Activated CD4-positive, alpha-beta T cell treated with anti-CD3 and anti-CD28 coated beads, Interleukin-2, amount 10 ng/mL, durations not matched to agents 7 days and 5 days (primary cell): ENCODE measurements at places on chromosomes 12 and 14.

- no peak overlapping the region for H3K4me3 ChIP-seq
- H3K27ac ChIP-seq = no peak overlapping the region
- peaks cover 69% of the 10 kb centered on the region for H3K36me3 ChIP-seq
- peaks cover 14% of the 10 kb centered on the region for H3K4me1 ChIP-seq
- no peaks in the 10 kb centered on the region for H3K27me3 ChIP-seq
These were observed 41.8 kb downstream of the DGLUCY start for GRCh38 chr14:91155626-91156089.

DNA sequence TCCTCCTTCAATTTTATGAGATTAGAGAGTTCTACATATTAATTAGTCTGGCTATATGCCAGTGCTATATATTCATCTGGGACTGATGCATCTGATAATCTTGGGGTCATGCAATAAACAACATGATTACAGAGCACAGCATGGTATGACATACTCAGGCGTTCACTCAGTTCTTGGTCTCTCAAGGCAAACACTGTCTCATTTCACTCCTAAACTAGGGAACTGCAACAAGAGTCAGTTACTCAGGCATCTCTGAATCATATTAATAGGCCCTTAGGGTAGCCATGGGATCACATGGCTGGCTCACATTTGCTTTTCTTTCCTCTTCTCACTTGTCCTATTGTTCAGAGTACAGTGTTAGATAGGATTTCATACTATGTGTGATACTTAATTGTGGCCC, 91.8 kb upstream of the TMEM260 start:
- no peak overlapping the region for H3K27ac ChIP-seq
- H3K36me3 ChIP-seq = no peaks in the 10 kb centered on the region

GRCh38 chr12:1920436-1920835, 2.0 kb upstream of the CACNA2D4 start:
- H3K4me1 ChIP-seq = peaks cover 30% of the 10 kb centered on the region
- no peak overlapping the region for H3K27ac ChIP-seq
- peaks cover 12% of the 10 kb centered on the region for H3K27me3 ChIP-seq
- no peak for DNase-seq

DNA sequence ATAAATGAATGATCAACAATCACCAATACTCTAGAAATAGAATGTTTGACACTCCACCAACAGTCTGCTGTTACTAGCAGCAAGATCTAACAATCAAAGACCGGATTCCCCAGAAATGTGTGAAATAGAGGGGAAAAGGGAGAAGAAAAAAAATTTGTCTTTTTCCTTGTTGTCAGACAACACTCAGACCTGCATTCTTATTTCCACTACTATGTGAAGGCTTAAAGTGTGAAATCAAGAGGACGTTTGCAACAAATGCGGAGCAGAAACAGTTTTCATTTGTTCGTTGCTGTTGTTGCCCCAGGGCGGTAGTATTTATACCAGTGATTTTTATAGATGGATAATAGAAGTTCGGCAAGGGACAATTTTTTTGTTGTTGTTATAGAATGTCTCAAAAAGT, 9.2 kb downstream of the NKX2-1 start:
- H3K27me3 ChIP-seq = peaks cover 87% of the 10 kb centered on the region
- H3K4me3 ChIP-seq = no peak overlapping the region
- no peak for DNase-seq

- H3K4me3 ChIP-seq = no peak overlapping the region
- no peaks in the 10 kb centered on the region for H3K27me3 ChIP-seq
- peaks cover 2% of the 10 kb centered on the region for H3K36me3 ChIP-seq
- H3K27ac ChIP-seq = no peak overlapping the region
- no peak for DNase-seq
These were observed 112.5 kb downstream of the MED13L start for GRCh38 chr12:116165036-116165425.

DNA sequence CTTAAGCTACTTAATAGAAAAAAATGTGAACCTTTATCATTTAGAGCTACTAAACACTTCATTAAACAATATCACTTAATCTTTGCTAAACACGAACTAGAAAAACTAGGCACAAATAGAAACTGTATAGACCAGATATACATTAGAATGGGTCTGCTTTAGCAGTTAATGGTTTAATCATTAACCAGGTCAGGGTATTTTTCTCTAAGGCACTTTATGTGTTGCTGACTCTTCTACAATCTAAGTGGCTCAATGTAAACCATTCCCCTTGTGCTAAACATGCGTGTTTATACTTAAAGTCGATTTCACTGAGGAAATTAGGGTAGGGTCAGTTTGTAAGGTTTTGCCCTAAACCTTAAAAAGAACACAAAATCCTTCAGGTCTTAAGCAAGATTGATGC, 29.7 kb downstream of the TMCC3 start:
- H3K4me1 ChIP-seq = peaks cover 21% of the 10 kb centered on the region
- peaks cover 3% of the 10 kb centered on the region for H3K36me3 ChIP-seq
- no peak for DNase-seq

DNA sequence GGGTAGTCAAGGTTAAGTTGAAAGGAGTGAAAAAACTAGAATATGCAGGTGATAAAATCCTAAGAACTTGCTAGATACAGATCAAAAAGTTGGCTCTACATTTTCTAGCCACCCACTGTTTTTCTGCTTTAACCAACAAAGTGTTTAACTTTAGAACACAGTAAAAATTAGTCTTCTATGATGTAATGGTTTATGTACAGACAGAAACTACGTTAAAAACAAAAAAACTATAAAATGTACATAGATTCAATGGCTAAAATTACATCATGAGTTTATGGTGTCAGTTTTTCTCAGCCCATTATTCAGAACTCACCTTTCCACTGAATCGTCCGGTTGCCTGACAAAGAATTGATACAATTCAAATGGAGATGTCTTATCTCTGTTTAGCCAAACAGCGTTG, 2.1 kb downstream of the YARS2 start:
- no peak overlapping the region for H3K27ac ChIP-seq
- DNase-seq = no peak
- peaks cover 19% of the 10 kb centered on the region for H3K36me3 ChIP-seq
- H3K4me3 ChIP-seq = peak overlapping the region; percentile 92
- H3K4me1 ChIP-seq = peaks cover 21% of the 10 kb centered on the region

- no peaks in the 10 kb centered on the region for H3K27me3 ChIP-seq
- H3K4me1 ChIP-seq = no peaks in the 10 kb centered on the region
- DNase-seq = no peak
- no peak overlapping the region for H3K4me3 ChIP-seq
- H3K36me3 ChIP-seq = peaks cover 70% of the 10 kb centered on the region
These were observed 33.0 kb downstream of the CAND1 start for GRCh38 chr12:67302162-67302561.

GRCh38 chr12:75349946-75350345, 15.5 kb downstream of the GLIPR1L1 start:
- H3K4me3 ChIP-seq = no peak overlapping the region
- DNase-seq = no peak
- H3K27me3 ChIP-seq = peaks cover 3% of the 10 kb centered on the region
- H3K27ac ChIP-seq = no peak overlapping the region

- no peaks in the 10 kb centered on the region for H3K36me3 ChIP-seq
- DNase-seq = no peak
- peaks cover 2% of the 10 kb centered on the region for H3K27me3 ChIP-seq
- H3K4me3 ChIP-seq = no peak overlapping the region
These were observed 317.1 kb downstream of the BCAT1 start for GRCh38 chr12:24631676-24632426.

DNA sequence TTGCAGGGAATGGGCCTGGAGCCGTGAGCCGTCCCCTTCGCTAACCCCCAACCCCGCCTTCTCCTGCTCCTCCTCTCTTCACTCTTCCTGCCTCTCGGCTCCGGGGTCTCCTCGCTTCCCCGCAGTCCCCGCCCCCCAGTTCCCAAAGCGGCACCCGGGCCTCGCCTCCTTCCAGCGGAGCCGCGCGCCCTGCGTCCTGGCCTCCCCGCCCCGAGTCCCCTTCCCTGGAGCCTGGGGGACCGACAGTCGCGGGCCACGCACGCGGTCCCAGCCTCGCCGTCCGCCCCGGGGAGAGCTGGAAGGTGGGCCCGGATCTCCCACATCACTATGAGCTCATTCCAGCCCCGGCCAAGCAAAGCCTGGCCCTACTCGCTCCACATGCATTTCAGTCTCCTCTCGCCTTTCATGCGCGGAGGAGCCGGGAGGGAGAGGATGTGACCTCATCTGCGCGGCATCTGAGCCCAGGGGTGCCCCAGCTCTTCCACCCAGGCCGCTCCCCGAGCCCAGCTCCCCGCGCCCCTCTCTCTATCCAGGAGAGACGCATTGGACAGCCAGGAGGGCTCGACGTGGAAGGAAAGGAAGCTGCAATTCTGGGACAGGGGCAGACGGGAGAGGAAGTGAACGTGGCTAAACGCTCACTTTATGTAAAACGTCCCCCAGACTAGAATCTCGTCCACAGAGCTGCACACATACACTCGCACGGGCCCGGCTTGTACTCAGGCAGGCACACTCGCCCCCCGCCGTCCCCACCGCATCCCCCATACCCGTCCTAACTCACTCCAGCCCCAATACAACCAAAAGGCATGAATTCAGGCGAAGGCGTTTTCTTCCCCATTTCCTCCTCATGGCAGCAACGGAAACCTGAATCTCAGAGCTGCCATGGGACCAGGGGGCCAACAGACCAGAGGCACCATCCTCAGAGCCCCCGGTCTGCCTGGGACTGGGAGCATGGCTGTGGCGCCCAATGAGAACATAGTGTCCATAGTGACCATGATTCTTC, 108.7 kb upstream of the CCND2 start:
- peak overlapping the region; percentile 94 for H3K27ac ChIP-seq
- peaks cover 52% of the 10 kb centered on the region for H3K4me1 ChIP-seq
- peaks cover 5% of the 10 kb centered on the region for H3K36me3 ChIP-seq

DNA sequence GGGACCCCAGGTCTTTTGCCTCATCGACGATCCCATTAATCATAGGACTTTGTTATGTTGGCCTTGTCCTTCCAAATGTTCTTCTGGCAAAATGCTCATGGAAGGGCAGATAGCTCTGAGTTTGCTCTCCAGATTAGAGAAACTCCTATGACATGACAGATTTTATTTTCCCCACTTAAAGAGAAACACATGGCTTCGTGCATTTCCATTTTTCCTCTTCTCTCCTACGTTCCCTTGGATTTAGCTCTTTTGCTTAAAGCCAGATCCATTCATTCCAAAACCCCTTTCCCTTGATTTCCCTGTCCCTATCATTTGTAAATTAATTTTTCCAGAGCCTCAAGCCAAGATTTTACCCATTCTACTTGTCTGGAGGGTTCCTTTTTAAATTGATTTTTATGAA, 2.9 kb downstream of the PRIMA1 start:
- peaks cover 4% of the 10 kb centered on the region for H3K4me1 ChIP-seq
- H3K27ac ChIP-seq = no peak overlapping the region
- peaks cover 55% of the 10 kb centered on the region for H3K27me3 ChIP-seq
- DNase-seq = no peak

- H3K4me1 ChIP-seq = peaks cover 3% of the 10 kb centered on the region
- DNase-seq = no peak
- H3K27me3 ChIP-seq = peaks cover 3% of the 10 kb centered on the region
These were observed 46.0 kb downstream of the FAM222A start for GRCh38 chr12:109759595-109759994.

DNA sequence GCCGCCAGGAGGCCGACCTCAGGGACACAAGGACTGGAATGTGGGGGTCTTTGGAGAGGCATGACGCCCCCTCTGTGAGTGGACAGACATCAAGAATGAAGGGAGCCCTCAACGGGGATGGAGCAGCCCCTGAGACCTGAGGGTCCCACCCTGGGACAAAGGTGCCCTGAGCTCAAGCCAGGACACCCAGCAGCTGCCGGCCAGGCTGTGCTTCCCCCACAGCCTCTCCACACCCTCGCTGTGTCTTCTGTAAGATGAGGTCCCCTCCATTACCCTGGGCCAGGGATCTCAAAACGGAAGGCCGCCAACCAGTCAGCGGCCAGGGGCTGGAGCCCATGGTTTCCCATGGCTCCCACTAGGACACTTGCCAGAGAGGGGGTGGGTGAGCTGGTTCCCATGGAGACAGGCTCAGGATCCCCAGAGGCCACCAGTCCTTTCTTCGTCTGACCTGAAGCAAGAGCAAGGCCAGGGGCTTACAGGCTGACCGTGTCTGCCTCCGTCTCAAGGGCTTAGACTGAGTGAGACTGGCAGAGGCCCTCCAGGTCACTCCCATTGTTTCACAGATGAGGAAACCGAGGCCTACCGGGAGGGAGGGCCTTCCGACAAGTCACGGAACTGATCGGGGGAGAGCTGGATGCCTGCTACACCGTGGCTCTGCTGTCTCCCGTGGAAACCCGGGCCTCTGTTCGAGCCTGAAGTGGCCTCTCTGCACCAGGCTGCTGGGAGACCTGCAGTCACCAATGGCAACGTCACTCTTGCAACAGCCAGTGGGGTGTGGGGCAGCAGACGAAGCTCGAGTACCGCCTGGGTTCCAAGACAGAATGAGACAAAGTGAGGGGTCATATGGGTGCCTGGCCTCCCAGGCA, 91.7 kb upstream of the DIO3 start:
- H3K27ac ChIP-seq = no peak overlapping the region
- H3K4me1 ChIP-seq = no peaks in the 10 kb centered on the region
- no peaks in the 10 kb centered on the region for H3K27me3 ChIP-seq

DNA sequence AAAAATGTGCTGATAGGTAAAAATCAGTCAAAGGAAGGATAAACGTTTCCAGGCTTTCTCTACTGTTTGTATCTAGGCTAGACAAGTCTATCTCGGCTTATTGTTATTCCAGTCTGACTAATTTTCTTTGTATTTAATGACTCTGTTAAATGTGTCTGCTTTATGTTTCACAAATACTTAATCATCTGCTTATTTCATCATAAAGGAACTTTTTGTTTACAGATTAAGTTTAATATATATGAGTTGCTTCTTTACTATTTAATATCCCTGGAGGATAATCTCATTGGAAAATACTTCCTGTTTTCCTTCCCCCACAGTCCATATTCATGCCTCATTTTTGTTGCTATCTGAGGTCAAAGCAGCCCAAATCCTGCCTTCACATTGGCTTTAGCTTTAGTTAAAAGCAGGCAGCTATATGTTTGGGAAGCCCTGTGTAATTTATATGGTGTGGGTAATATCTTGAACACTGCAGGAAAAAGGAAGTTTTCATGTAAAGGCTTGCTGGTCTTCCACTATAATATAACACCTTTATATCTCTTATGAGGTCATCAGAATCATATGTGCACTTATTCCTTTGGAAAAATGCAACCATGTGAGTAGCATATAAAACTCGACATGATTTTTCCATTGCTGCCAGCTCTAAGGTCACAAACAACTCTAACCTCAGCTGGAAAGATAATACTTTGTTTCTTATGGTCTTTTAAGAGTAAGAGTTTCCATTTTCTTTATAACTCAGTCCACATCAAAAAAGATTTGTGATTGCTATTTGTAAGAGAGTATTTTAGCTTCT, 76.8 kb downstream of the ALX1 start:
- H3K36me3 ChIP-seq = no peaks in the 10 kb centered on the region
- DNase-seq = no peak
- no peaks in the 10 kb centered on the region for H3K4me1 ChIP-seq
